Fibroblast of skin of left biceps (primary cell): ENCODE measurements at places on chromosomes 12 and 14.

DNA sequence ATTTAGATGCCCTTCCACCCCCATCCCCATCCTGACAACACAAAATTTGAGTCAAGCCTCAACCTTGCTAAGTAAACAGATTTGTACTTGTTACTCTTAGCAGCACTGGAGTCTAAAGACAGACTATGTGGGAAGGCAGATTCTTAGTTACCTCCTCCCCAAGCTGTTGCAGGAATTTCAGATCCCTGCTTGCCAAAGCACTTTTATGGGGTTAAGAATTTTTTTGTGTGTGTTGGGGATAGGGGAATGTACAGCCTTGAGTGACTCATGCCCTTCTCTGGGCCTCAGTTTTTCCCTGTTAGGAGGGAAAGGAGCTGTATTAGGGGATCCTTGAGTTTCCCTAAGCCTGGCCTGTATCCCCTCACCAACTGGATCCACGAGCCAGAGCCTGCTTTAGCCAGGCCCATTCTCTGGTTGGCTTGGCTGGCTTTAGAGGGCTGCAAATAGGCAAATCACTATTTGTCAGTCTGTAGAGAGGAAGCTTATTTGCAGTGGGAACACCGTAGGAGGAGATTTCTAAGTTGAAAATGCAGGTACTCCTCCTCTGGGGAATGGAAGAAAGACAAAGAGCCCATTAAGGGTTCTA, 27.7 kb upstream of the RNU6-8 start:
- peak; percentile 80 for DNase-seq

GRCh38 chr12:50050410-50051098, 6.8 kb upstream of the ASIC1 start:
- peak; percentile 48 for DNase-seq

GRCh38 chr12:104852896-104853295, 105.2 kb downstream of the SLC41A2 start:
- peak; percentile 74 for DNase-seq

GRCh38 chr12:7092986-7093460, 778 bp upstream of the C1R start:
- DNase-seq: no peak

DNA sequence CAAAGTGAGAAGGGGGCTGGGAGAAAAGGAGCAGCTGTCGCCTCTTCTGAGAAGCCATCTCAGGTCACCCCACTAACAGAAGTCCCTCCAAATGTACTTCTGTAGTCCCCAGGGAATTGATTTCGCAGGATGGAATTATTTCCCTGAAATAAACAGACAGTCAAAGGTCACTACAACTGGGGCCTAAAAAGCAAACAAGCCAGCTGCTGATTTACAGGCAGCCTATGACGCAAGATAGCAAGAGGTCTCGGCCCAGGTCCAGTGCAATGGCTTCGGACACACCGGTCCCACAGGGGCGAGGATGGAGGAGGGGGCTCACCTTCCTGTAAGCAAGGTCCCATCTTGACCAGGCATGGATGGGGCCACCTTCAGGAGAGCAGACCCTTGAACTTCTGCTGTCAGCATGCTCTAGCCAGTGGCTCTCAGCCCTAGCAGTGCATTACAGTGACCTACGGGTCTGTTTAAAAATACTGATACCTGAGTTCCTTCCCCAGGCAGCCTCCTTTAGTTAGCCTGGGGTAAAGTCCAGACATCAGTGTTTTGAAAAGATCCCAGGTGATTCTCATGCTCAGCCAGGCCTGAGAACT, 18.1 kb downstream of the NUAK1 start:
- DNase-seq: no peak

- DNase-seq: peak; percentile 56
Measured at GRCh38 chr14:71538938-71539649, 393.1 kb upstream of the RGS6 start.

DNA sequence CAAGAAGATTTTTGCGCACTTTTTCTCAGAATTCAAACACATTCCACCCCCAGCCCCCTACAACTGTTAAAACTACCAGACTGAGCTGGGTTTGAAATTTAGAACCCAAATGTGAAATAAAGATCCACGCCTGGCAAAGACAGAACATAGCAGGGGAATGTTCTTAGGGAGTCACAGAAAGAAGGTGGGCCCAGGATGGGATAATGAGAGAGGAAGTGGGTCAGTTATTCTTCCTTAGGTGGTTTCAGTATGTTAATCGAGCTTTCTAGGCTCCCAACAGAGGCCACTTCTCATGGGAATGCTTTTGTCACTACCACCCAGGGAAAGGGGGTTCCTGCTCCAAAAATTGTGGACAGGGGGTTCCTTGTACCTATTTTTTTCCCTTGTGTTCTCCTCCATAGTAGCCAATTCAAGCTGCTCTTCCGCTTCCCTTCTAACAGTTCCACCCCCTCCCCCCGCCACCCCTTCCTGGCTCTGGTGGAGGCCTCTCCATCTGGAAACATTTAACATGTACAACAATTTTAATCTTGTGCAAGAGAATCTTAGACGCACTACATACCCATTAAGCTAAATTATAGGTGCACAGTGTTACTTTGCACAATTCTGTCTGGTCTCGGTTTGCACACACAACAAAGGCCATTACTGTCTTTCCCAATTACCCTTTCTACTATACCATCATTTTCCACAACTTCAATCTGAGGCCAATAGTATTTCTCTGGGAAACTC, 218.1 kb downstream of the MON2 start:
- DNase-seq: peak; percentile 91

DNA sequence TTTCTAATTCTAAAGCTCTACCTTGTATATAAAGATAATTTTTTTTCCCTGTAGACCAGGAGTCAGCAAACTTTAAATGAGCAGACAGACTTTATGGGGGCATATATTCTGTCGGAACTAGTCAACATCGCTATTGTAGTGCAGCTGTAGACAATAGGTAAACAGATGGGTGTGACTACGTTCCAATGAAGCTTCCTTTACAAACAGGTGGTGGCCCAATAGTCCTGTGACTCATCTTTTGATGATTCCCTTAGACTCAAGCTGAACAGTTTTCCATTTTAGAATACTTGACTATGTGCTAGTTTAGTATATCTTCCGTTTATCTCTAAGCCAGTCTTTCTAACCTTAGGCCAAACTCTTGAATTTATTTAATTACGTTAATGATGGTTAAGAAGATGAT, 16.3 kb downstream of the MUCL1 start:
- DNase-seq: no peak

DNA sequence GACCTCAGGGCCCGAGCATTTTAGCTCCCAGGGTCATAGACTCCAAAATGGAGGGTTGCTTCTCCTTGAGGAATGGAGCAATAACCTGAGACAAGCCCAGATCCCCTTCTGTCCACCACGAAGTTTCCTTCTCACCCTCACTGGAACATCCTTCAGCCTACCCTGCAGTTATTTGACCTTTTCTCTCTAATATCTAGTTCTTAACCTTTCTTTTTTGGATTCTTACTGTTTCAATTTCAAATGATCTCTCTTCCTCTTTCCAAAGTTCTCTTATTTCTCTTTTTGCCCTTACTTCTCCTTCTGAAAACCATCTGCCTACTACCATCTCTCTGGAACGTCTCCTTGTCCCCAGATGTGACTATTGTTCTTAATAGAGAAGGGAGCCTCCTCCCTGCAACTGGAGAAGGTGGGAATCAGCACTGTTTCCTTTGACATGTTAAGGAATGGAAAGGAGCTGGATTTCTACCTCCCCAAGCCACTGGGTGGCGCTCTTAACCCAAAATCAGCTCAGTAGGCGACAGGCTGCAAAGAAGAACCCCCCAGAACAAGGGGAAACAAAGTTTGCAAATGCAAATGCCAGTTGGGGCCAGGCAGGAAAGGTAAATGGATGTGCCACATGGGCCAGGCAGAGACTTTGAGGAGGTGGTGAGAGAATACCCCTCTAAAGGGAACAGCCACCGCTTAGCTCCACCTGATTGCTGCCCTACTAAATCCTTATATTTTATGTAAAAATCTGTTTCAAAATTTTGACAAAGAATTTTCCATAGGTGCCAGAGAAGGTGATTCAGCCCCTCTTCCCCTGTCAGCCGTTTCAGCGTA, 22.4 kb upstream of the PDE1B start:
- DNase-seq: no peak

GRCh38 chr14:64187331-64187730, 106.8 kb downstream of the ESR2 start:
- DNase-seq: no peak

DNA sequence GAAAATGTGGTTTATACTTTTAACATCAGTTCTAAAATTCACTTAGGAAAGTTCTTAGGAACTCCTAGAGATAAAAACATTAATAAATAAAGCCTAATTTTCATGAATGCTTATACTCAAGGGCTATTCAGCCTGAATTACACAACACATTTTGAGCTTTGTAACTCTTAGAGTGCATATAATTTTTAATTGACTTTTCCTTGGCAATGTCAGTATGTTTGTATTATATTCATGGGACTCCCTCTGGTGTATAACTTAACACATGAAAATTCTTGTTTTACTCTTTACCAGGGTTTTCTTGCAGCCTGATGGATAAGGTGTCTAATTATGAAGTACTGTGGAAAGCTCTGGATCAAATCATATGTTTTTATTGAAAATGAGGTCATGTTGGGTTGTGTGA, 150.6 kb upstream of the HMGA2 start:
- no peak for DNase-seq

- no peak for DNase-seq
Measured at GRCh38 chr14:75079521-75079920, 10.1 kb downstream of the ZC2HC1C start.

GRCh38 chr14:101049511-101049910, 146.0 kb upstream of the RTL1 start:
- DNase-seq: no peak

DNA sequence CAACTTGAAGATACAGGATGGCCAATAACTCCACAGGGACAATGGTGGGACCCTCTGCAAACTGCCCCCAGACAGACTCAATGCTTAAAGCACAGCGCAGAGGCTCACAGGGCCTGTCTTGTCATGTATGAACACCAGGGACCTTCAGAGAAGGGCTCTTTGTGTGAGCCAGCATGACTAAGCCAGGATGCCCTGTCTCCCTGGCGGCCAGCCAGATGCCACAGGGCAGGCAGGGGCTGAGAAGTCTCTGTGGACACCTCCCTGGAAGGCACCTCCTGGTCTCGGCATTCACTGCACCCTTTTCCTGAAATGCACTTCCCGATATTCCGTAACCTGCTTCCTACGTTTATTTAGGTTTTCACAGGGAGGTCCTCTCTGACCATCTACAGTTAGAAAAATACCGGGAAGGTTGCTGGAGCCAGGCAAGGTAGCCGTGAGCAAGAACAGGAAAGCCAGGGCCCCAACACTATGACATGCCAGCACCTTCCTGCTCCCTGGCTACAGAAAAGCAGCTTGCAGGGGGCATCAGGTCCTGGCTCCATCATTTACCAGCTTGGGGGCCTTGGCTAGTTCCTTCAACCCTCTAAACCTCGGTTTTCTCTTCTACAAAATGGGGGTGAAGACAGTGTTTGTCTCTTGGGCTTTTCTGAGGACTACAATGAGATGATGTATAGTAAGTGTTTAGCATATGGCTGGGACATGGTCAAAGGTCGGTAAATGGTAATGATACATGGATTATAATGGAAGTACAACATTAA, 65.0 kb downstream of the PITPNM2 start:
- DNase-seq: no peak

DNA sequence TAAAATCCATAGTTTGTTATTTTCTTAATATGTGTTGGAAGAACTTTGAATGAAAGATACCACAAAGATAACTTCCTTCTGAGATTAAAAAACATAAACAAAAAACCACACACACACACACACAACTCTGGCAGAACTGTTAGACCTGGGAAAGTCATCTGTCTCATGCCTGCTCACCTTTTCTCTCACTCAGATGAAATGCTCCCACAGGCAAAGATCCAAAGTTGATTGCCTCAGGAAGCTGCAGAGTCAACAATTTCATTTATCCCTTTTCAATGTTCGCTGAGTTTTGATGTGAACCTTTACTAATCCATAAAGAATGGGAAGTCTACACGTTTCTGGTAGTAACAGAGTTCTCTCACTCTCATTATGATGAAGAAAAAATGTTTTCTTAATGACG, 112.0 kb downstream of the DENND5B start:
- DNase-seq: no peak
